ENCODE measurements at places on chromosomes 2 and 18.

- no peak for DNase-seq
These were observed 182.5 kb downstream of the C1D start for GRCh38 chr2:67880291-67880761.

- DNase-seq, result peak; percentile 96
These were observed 98.6 kb downstream of the IRS1 start for GRCh38 chr2:226701052-226701451.

- DNase-seq, result no peak
These were observed 352.0 kb downstream of the GALNT13 start for GRCh38 chr2:154223726-154224125.

- DNase-seq, result no peak
These were observed 16.3 kb downstream of the OTOF start for GRCh38 chr2:26461601-26462023.

GRCh38 chr2:16626497-16626896, 39.1 kb downstream of the CYRIA start:
- no peak for DNase-seq

DNA sequence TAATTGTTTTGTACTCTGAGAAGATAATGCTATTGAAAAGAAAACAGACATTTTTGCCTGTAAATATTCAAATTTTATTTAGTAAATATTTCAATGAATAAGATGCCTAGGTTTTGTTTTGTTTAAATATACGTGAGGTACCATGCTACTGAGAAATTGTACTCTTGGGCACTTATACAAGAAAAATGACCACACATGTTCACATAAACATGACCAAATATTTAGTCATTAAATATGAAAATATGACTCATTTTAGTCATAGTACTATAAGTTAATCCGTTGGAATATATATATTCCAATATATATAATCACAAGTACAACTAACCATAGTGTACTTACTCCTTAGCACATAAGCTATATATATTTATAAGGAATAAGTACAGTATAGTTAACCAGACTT, 56.7 kb upstream of the ZNF804A start:
- DNase-seq, result no peak

DNA sequence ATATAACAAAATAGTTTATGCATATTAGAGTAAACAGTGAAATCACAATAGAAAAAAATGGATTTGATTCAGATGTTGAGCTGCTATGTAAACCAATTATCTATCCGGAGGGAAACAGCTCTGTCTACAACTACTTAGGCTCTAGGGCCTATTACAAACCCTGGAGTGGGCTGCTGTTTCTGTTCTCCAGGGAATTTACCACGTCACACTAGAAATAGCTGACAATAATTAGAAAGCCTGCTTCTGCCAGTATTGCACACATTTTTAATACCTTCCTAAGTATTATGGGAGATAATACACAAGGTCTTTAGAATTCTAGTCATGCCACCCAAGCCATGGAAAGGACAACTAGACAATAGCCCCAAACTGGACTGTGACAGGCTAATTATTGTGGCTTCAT, 411.1 kb downstream of the FIGN start:
- DNase-seq, result no peak

DNA sequence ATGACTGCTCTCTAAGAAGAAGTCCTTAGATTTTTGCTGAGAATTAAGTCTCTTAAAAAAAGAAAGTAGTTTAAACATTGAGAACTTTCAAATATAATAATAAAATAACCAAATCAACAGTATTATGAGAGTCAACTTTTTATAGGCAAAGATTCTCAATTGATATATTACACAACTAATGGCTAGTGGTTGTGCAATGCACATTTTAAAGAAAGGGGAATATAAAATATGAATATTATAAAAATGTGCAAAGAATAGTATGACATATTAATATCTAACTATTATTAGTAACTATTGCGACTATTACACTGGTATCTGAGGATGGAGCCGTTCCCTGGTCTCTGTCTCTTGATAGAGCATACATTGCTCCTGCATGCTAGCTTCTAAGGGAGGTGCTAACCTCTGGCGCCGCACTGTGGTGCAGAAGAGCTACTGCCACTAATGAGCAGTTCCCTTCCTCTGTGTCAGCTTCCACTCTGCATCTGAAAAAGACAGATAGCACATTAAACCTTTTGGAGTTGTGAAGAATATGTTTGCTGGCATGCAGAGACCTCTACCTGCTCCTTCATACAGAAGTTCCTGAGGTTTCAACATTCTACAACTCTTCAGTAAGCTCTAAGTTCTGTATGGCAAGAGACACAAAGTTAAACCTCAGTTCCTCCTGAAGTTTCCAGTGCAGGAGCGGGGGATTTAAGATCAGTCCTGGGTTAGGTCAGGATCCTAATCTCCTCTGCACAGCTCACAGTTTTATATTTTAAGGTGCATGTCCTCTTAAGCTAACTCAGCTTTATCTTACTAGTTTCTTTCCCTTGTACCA, 3.5 kb upstream of the SLC9A2 start:
- peak; percentile 9 for DNase-seq

- peak; percentile 98 for DNase-seq
These were observed 71.0 kb upstream of the ITM2C start for GRCh38 chr2:230793572-230794359.

- DNase-seq, result no peak
These were observed 726.4 kb upstream of the CDH2 start for GRCh38 chr18:28903306-28903705.

- DNase-seq, result no peak
These were observed 37.0 kb downstream of the SP100 start for GRCh38 chr2:230453006-230453405.

Measured in AG04449 (cell line).